Activated naive CD4-positive, alpha-beta T cell treated with anti-CD3 and anti-CD28 coated beads, Interleukin-2, amount 10 ng/mL, durations not matched to agents 7 days and 5 days (primary cell): ENCODE measurements at places on chromosomes 6 and 20.

GRCh38 chr6:153129873-153130514 is 1.1 kb downstream of the RGS17 start:
- no peak for DNase-seq

GRCh38 chr6:31663126-31663960 is 1.5 kb downstream of the GPANK1 start:
- no peak for DNase-seq

GRCh38 chr6:66628917-66629316 is 921.9 kb upstream of the EYS start:
- no peak for DNase-seq

- DNase-seq: no peak
These were observed 9.8 kb downstream of the MAPK13 start for GRCh38 chr6:36139991-36140710.

GRCh38 chr6:106913111-106913510 is 61.4 kb downstream of the CD24 start:
- DNase-seq: no peak

GRCh38 chr6:123994168-123994567 is 190.5 kb downstream of the NKAIN2 start:
- no peak for DNase-seq

GRCh38 chr6:20630617-20631548 is 96.6 kb downstream of the CDKAL1 start:
- DNase-seq: no peak

- DNase-seq: no peak
These were observed 290.9 kb upstream of the TSHZ2 start for GRCh38 chr20:52681288-52681687.
